ENCODE measurements at places on chromosomes 4 and X.

DNA sequence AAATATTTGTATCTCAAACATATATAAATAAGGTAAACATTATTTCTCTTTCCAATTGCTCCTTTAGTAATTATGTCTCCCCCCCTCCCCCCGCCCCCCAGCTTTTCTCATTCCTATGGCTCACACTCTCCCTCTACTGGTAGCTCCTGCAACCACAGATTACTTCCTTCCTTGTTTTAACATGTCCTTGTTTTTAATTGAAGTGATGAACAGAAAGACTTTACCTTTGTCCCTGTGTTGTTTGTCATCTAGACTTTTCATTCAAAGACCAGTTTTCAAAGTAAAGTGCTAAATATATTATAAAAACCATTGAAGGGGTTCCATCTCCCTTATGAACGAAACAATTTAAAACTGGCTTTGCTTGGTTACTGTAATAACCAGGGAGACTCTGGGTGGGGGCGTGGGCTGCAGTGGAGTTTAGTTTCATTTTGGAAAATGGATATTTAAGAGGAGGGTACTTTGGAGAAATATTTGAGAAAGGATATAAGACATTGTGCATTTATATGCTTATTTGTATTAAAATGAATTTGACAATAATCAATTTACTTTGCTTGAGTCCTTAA lies 352.9 kb downstream of the RAPGEF2 start:
- peak; percentile 2 for DNase-seq

GRCh38 chr4:123315617-123316016 lies 81.0 kb upstream of the SPRY1 start:
- no peak for DNase-seq

DNA sequence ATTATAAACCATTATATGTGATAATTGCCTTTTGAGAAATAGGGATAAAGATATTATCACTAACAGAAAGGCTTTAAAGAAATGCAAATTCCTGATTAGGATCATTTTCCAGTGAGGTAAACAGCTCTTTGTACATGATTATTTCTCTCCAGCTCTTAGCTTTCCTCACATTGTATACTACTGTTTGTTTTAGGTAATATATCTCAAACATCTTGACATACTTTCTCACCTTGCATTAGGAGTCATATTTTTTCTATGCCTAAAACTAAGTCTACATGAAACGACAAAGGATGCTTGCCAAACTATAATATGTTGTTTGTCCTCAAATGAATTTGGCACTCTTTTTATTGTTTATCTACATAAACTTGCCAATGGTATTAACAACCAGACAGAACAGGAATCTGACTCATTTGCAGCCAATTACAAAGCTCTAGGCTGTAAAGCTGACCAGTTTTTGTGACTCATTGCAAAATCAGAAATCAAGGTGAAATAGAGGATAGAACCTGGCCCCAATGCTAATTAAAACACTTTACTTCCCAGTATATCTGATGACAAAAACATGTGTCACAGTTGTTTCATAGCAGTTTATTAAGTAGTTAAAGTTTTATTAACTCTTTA lies 107.0 kb downstream of the IQCM start:
- no peak for DNase-seq

DNA sequence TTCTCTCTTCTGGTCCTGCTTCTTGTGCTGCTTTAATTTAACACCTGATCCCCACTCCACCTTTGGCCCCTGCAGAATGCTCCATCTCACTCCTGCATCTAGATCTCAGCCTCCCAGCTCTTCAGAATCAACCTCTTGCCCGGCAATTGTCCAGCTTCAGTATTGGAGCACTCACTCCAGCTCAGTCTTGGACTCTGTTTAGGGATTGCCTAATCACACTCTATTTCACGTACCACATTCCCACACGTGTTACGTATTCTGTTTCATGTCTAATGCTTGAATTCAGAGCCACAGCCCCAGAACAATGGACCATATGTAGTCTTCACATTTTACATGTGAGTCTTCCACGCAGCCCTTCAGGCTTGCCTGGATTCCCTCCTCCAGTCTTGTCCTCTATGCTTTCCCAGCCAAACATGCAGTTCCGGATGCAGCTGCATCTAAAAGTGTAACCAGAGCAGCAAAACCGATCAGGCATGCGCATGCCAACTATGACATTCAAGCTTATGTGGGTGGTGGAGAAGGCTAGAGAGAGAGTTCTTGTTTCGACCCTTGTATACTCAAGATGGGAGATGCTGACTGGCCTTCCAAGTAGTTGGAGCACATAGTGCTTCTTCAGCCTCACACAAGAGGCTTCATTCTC lies 105.2 kb upstream of the FAM9A start:
- DNase-seq, result no peak

DNA sequence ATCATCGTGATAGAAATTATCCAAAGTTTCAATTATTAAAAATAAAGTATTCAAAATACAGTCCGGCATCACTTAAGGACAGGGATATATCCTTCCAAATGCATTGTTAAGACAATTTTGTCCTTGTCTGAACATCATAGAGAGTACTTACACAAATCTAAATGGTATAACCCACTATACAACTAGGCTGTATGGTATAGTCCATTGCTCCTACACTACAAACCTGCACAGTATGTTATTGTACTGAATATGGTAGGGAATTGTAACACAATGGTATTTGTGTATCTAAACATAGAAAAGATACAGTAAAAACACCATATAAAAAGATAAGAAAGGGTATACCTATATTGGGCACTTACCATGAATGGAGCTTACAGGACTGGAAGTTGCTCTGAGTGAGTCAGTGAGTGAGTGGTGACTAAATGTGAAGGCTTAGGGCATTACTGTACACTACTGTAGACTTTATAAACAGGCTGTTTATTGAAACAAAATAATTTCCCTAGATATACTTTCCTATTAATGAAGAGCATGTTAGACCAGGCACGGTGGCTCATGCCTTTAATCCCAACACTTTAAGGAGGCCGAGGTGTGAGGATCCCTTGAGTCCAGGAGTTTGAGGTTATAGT lies 44.8 kb upstream of the PTPN13 start:
- no peak for DNase-seq

- DNase-seq, result peak; percentile 30
Measured at GRCh38 chr4:16195209-16195608, 31.1 kb downstream of the TAPT1 start.

DNA sequence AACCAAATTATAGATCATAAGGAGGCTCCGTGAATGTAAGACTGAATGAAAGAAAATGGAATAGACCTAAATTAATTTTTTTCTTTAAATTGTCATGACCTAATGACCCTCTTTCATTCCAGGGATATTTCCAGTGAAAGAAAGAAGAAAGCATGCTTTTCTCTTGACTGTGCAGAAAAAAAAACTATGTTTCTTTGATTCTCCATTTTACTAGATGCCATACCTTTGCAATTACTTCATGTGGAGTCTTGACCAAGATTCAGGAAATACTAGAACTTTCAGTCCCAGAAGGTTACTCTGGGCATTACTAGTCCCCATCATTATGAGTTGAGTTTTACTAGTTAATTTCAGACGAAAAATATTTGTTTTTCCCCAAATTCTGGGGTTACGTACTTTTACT lies 6.4 kb upstream of the COMMD8 start:
- DNase-seq, result no peak

DNA sequence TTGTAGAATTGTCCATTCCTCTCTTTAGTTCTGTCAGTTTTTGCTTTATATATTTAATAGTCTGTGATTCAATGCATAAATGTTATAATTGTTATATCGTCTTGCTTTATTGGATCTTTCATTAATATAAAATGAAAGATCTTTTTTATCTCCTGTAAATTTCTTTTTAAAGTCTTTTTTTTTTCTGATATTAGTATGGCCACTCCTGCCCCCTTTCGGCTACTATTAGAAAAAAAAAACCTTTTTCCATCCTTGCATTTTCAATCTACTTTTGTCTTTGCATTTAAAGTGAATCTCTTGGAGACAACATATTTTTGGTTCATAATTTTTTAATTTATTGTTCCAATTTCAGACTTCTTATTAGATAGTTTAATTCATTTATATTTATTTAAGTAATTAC lies 677.4 kb upstream of the NDST4 start:
- DNase-seq, result no peak

GRCh38 chr4:76434901-76435527 lies at the start of gene SHROOM3:
TSS of gene SHROOM3 (plus strand) at chr4:76435229. CDS start at chr4:76436053, 824 bp downstream.
- DNase-seq, result no peak

- DNase-seq, result no peak
Measured at GRCh38 chr4:68683034-68683433, 12.6 kb upstream of the UGT2B15 start.

DNA sequence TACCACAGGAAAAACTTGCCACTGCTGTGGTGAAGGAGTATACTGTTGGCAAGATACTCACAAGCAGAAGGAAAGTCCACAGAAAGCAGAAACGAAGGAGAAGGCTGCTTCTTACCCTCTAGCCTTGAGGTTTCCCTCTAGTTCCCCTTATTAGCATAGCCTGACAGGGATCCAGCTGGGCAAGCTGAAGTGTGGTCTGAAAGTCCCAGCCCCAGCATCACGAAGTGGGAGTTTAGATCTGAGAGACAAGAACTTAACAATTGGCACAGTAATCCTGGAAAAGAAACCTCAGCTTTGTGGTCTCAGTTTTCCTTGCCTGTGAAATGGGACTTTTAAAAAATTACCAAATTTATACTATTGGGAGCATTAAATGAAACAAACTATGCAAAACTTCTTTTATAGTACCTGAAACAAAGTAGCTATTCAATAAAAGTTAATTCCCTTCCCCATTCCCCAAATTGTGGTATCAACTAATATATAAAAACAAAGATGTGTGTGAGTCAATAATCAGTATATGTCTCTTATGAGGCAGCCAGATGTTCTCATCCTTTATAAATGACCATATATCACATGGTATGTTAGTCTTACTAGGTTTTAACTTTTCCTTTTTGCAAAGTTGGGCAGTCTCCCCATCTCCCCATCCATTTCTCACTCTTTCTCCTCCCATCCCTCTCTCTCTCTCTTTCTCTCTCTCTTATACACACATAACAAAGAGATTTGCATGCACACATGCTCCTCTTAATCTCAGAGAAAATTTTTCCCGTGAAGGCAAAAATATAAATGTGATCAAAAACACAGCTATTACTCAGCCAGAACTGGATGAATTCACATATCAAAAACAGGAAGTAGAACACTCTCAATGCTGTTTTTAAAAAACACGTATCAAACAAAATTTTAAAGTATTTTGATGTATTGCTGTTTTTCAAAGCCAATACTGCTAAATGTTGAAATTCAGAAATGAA lies 57.8 kb downstream of the SCFD2 start:
- no peak for DNase-seq

DNA sequence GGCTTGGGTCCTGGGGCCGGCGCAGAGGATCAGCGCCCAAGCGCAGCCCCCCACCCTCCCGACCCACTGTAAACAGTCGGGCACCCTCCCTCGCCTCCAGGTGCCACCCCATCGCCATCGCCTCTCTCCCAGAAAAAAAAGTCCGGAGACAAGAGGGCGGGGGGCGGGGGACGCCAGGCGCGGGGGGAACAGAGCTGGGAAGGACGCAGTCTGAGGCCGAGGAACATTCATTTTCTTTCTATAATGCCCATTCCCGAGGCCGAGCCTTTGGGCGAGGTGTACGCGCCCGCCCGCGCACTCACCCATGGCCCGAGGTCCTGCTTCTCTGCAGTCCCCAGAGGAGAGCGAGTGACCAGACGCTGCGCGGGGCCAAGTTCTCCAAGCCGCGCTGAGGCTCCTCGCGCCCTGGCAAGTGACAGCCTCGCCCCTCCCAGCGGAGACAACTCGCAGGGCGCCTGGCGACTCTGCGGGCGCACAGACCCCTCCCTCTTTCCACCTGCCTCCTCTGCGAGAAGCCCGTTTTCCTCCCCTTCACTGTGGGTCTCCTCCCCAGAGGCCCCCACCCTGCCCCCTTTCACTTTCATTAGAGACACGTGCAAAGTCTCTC lies 63.5 kb upstream of the WDR17 start:
- DNase-seq, result peak; percentile 26

DNA sequence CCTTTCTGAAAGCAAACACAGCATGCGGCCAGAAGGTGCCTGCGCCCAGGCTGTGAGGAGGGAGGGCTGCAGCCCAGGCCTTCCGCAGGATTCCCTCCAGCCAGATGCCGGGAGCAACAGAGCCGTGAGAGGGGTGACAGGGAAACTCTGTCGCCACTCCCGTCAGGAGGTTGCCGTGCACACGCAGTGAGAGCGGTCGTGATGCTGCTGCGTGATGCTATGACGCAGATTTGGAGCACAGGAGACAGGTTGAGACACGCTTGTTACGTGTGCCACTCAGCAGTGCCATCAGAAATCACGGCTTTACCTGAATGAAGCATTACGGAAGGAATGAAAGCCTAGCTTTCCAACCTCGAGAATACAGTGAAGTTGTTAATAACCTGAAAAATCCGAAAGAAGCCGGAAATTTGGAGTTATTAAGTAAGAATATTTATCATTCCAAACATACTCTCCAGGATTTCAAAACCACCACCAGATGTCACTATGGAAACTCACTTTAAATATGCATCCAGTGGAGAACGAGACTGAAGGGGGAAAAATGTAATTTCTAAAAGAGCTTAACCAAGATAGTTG lies 54.4 kb downstream of the FAT1 start:
- DNase-seq, result no peak

- no peak for DNase-seq
Measured at GRCh38 chr4:89411539-89412309, 104.1 kb upstream of the GPRIN3 start.

DNA sequence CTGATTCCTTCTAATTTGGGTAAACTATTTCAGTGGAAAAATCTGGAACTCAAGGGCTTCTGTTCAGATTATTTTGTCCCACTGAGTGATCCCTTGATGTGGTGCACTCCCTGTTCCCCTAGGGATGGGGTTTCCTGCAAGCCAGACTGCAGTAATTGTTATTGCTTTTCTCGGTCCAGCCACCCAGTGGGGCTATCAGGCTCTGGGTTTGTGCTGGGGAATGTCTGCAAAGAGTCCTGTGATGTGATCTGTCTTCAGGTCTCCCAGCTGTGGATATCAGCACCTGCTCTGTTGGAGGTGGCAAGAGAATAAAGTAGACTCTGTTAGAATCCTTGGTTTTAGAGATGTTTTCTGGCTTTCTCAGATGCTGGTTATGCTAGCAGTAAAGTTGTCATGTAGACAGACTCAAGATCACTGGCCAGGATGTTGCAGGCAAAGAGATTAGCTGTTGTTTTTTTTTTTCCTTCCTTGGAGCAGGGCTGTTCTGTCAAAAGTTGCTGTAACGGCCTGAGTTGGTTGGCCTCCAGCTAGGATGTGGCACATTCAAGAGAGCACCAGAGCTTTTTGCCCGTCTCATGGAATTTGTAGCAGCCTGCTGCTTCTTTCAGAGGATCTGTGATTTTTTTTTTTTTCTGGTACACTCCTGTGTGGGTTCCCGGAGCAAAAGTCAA lies 1314.0 kb downstream of the PCDH19 start:
- no peak for DNase-seq

GRCh38 chrX:54292755-54293154 lies 65.1 kb downstream of the WNK3 start:
- DNase-seq, result no peak

DNA sequence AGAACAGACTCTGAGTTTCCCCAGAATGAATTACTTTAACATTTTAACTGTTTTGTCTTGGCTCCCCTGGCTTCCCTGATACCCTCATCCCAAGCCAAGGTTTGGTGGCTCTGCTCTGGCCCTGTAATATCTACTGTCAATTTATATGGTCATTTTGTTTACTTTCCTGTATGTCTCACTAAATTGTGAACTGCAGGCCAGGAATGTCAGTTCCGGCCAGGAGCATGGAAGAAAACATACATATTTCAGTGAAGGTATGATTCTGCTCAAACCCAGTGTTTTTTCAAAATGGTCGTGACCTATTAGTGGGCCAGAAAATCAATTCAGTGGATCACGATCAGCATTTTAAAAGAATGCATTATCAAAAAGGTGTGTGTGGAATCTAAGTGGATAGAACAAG lies 1.2 kb downstream of the RPGR start:
- DNase-seq, result no peak

Data from NCI-H345 (cell line).